ENCODE measurements at places on chromosomes 16 and 17.

- DNase-seq = no peak
These were observed 14.8 kb downstream of the FAM234A start for GRCh38 chr16:249431-249830.

- no peak for DNase-seq
These were observed 35.9 kb downstream of the RANBP10 start for GRCh38 chr16:67770346-67770991.

DNA sequence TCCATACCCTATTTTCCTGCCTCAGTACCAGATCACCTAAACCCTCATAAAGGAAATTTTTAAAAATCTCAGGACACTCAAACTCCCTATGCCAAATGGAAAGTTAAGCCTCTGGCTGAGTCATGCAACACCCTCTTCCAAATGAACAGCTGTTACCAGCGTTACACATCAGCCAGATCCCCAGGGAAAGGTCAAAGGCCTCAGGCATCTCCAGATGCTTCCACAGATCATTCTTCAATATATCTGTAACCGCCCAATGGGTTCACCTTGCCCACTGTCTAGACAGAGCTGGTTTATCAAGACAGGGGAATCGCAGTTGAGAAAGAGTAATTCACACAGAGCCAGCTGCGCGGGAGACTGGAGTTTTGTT, 29.1 kb upstream of the SHCBP1 start:
- DNase-seq = no peak

- no peak for DNase-seq
These were observed 484 bp upstream of the NUDT7 start for GRCh38 chr16:77721752-77722308.

GRCh38 chr16:4376126-4376892, 4.7 kb downstream of the VASN start:
- DNase-seq = no peak

- peak; percentile 25 for DNase-seq
These were observed 7.5 kb downstream of the NFE2L1 start for GRCh38 chr17:48055531-48056245.

DNA sequence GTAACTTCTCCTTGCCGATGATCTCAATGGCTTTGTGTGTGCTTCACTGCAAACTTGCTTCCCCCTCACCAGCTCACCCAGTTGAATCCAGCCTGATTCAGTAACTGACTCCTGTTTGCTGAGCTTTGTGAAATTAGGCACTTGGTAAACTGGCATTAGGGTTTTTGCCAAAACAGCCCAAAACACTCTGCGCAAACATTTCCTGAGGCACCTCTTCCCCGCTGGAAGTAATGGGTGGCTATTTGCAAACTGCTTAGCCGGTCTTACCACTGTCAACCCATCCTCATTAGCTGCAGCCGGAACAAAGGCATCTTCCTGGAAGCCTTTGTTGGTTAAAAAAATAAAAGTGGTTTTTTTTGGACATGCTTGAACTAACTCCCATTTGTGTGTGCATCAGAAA, 353.2 kb downstream of the MAF start:
- no peak for DNase-seq

DNA sequence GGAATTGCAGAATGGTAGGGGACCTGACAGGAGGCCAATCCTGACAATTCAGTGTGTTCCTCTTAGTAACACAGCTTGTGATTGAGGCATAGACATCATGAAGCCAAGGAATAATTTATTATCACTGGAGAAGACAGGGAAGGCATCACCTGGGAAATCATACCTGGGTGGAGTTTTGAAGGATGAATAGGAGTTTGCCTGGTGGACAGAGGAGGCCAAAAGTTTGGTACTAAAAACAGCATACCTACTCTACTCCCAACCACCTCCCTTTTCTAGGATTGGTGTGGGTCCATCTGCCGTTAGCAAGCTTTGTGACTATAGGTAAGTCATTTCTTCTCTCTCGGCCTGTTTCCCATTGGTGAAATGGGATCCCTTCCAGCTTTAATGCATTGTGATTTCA, 88.0 kb downstream of the RAB11FIP4 start:
- DNase-seq = no peak

DNA sequence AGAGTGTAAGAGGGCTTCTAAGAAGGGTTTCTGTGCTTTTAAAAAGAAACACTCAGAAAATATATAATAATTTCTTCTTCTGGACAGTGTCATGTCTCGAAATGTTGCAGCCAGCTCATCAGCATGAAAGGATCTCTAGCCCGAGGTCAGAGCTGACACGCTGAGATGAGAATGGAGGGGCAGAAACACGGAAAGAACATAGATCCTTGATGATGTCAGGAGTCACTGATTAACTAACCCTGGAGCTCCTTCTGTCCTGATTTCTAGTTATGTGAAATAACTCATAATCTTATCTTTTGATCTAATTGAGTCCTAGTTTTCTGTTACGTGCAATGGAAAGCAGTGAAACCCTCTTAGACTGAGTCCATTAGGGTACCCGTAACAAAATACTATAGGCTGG, 10.3 kb upstream of the TOX3 start:
- DNase-seq = no peak

DNA sequence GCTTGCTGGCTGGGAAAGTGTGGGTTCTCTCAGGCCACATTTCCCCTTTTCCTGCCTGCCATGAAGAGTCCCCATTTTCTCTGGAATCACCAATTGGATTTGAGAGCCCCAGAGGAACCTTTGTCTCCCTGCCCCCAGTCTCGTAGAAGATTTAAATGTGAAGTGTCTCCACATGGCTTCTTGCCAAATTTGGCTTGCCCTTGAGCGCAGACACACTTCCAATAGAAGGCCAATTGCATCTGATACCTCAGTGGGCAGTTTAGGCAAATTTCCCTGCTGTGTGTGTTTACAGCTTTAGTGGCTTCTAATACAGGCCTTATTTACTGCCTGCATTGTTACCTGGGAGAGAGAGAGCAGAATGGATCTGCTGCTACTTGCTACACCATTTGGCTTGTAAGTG, 29.7 kb downstream of the CDK5R1 start:
- DNase-seq = no peak

DNA sequence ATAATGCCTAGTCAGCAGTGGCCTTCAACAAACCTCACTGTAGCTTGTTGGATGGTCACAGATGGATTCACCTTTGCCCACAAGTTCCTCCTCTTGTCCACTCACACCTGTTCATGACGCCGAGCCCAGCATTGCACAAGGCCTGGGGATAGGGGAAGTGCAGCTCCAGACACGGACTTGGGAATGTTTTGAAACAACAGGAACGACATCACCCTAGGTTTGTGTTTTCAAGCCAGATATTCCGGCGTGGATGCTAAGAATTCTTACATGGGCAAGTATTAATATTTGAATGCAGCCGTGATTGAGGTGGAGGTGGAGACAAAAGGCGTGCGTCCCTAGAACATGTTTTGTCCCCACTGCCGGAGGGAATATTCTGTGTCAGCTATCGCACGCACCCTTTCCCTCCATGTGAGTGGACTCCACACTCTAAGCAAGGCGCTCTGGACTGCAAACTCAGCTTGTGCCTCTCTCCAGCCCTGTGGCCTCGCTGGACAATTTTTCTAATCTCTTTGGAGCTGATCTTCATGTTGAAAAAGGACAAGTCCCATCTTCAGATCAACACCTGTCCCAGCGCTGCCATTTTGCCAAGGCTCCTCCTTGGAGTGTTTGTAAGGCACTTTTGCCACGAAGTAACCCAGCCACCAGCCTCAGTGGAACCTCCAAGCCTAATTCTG, 2.0 kb upstream of the BANP start:
- DNase-seq = no peak

GRCh38 chr17:31745964-31746600, 113.0 kb downstream of the COPRS start:
- no peak for DNase-seq

- no peak for DNase-seq
These were observed 3.1 kb downstream of the PLCG2 start for GRCh38 chr16:81782236-81782635.

DNA sequence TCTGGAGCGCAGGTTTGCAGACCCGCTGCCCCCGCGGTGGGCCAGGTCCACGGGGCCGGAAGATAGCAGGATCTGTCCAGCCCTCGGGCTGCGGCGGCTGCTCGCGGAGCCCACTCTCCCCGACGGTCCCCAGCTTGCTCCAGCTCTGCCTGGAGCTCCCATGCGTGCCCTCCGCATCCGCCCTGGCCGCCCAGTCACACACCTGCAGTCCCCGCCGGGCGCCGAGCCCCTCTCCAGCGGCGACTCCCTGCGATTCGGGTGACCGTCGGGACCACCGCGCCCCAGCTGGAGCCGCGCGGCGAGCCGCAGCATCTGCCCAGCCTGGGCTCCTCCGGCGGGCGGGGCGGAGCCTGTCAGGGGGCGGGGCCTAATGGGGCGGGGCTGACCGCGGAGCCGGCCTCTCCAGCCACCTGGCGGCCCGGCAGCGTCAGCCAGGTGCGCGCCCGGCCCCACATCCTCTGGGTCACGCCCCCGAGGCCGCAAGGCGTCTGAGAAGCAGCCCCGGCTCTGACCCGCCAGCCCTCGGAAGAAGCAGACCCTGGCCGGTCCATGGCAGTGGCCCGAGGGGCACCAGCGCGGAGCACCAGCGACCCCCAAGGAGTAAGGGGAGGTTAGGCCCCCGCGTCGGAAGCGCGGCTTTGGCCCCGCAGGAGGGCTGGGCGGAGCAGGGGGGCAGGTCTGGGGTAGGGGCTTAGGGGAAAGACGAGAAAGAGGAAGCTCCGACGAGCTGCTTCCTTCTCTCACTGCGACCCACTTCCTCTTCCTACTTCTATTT, at the start of gene PIK3R5:
PIK3R5 (minus strand) TSS at position 314 of the 775 bp plus-strand sequence. CDS start 54,213 bp downstream, outside the sequence.
- DNase-seq = peak; percentile 94

- no peak for DNase-seq
These were observed 21.5 kb upstream of the ABCA5 start for GRCh38 chr17:69348429-69348828.

DNA sequence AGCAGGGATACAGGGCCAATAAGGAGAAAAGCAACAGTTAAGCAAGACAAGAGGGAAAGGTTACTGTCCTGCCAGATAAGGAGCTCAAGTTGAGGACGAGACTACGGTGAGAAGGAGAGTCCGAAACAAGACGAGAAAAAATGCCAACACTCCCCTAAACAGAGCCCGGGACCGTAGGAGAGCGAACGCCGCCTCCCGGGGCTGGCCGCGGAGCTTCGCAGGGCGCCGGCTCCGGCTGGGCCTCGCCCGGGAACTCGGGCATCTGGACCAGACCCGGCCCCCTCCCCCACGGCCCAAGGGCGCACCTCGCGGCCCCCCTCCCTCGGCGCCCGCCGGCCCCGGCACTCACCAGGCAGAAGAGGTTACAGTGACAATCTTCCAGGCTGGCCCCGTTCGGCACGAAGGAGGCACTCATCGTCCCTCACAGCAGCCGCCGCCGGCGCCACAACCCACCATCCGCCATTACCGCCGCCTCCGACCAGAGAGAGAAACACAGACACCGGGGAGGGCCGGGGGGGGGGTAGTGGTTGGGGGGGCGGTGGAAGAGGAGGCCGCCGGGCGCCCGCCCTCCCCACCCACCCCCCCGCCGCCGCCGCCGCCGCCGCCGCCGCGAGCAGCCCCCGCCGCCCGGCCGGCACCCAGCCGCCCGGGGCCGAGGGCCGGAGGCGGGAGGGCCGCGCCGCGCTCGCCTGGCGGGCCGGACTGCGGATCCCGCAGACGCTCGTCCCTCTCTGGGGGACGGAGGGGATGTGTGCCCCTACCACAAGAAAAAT, at the start of gene MED13:
MED13 (minus strand) TSS at position 488 of the 773 bp plus-strand sequence; CDS start at position 415, 73 bp downstream.
- peak; percentile 73 for DNase-seq

DNA sequence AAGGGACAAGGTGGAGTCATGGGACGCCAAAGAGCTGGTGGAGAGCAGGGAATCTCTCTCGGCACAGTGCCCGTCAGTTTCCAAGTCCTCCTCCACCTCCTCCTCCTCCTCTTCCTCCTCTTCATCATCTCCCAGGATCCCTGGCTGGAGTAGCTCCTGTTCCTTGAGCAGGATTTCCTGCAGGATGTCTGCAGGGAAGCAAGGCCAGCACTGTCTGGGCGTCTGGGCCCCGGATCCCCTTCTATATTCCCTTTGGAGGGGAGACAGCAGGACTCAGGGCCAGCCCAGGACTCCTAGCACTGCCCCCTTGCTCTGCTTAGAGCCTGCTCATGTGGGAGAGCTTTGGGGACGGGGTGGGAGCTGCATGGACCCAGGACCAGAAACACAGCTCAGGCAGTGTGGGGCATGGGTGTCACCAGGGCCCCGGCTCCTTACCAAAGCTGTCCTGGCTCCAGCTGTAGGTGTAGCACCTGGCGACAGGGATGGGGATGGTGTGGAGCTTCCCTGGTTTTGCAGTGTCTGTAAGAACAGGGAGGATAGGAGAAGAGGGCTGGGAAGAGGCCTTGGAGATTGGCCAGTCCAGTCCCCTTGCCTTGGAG, 21.3 kb upstream of the PIK3R6 start:
- no peak for DNase-seq

- no peak for DNase-seq
These were observed 92.8 kb downstream of the AMFR start for GRCh38 chr16:56332464-56333079.

DNA sequence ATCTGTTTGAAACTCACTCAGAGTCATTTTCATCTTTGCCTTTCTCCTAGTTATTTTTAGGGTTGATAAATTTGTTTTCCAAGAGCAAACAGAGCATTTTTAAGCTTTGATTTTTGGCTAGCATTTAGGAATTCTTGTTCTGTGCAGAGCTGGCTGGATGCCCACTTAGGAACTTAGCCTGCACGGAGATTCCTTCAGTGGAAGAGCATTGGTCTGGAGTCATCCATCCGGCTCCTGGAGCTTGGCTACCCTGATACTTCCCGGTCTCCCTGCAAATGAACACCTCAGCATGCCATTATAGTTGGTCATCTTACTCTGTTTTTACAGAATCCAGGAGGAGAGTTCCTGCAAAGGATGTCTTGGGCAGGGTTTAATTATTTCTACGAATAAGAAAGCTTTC, 57.1 kb downstream of the SPECC1 start:
- DNase-seq = no peak

GRCh38 chr17:57027852-57028251, 49.9 kb downstream of the SCPEP1 start:
- no peak for DNase-seq

DNA sequence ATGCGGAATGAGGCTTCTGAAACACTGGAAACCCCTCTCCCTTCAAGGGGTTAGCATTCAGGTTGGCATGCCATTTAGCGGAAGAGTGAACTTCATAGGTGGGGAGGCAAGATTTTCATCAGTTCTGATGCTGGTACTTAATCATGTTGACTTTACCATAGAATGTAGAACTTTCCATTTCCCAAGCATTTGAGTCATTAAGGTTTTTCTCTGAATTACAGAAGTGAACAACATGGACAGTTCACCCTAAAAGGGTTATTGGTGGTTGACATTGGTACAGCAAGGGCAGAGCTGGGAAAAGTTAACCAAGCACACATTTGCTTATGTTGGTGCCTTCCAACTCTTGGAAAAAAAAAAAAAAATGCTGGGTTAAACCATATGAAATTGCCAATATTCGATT, 39.1 kb downstream of the GAN start:
- no peak for DNase-seq

All from germinal center (tissue), 1 donor.